ENCODE measurements at places on chromosomes 1 and 21.

DNA sequence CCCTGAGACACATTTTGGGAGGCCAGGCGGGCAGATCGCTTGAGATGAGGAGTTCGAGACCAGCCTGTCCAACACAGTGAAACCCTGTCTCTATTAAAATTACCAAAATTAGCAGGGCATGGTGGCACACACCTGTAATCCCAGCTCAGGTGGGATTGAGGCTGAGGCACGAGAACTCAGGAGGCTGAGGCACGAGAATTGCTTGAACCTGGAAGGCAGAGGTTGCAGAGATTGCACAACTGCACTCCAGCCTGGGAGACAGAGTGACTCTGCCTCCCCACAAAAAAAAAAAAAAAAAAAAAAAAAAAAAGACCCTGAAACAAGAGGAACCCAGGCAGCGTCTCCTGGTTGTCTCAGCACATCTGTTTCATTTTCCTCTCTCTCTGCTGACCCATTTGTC lies 24.2 kb downstream of the PGM1 start:
- no peak for DNase-seq

- DNase-seq, result no peak
Observed at GRCh38 chr1:234170622-234171021, 202.6 kb upstream of the COA6 start.

DNA sequence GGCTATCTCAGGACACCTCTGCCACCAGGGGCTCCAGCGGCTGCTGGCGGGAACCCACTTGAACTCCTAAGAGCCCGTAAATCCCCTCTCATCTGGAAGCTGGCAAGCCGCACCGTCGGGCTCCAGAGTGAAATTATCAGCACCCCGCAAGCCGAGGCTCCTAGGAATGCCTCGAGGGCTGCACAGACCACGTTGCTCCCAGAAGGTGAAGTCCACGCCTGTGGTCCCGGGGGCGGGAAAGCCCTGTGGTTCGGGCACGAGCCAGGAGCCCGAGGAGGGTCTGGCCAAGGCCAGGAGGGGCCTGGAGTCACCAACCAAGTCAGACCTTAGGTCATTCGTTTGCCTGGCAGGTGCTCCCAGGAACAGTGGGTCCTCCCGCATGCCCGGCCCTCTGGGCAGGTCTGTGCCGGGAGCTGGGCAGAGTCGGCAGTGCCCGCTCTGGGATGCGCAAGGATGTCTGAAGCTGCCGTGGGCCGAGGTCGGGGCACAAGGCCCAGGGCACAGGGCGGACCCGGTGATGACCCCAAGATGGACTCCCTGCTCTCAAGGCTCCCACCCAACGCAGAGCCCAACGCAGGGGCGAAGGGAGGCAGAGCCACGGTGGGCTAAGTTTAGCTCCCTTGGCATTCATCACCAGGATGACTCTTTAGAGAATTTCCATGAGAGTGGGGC lies 8.9 kb downstream of the ACTRT2 start:
- no peak for DNase-seq

DNA sequence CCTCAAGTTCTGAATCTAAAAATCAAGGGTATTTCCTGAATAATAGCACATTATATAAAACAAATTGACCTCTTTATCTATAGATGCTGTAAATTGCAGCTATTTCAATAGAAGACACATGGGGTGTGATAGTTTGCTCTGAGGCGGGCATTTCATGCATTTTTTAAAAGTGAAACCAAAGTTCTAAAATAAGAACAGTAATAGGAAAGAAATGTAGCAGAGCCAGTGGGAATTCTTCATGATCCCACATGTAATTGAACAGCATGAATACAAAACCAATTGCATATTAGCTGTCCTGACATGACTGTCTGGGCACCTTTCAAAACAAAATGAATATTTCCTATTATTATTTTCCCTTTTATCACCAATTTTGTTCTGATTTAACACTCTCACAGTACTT lies 85.0 kb downstream of the RGS21 start:
- DNase-seq, result no peak

GRCh38 chr1:8816264-8816663 lies 1.2 kb downstream of the RERE start:
- DNase-seq, result no peak

- no peak for DNase-seq
Observed at GRCh38 chr1:203381151-203381751, 30.3 kb upstream of the FMOD start.

GRCh38 chr1:87334351-87335174 lies 5.9 kb downstream of the LMO4 start:
- DNase-seq, result no peak

DNA sequence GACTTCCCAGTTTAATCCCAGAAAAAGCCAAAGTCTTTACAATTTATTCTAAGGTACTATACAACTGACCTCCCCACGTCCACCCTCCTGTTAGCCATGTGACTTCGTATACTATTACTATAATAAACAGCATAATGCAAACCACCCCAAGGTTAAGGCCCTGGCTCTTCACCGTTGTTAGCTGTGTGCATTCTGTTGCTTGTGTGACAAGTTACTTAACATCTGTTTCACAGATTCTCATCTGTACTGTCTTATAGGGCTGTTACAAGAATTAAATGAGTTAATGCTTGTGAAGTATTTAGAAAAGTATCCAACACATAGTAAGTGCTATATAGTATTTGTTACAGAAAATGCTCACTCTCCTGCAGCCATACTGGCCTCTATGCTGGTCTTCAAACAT lies 15.7 kb downstream of the WARS2 start:
- DNase-seq, result no peak

GRCh38 chr1:245582026-245582425 lies 427.2 kb downstream of the KIF26B start:
- no peak for DNase-seq

DNA sequence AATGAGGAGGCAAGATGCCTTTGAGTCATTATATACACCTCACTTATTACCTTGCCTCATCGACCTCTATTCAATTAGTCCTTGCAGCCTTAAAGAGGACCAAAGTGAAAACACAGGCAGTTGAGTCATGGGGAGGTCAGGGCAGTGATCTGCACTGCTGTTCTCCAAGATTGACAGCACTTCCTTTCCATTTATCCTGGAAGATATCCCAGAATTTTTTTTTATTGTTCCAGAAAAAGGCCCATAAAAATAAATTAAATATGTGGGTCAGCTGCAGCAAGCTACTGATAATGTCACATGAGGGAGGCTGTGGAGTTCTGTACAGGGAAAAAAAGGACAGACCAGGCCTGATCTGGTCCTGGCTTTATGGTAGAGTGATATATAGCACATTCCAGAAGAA lies 33.2 kb upstream of the CDC42BPA start:
- no peak for DNase-seq

- DNase-seq, result no peak
Observed at GRCh38 chr1:175689396-175689795, 54.0 kb downstream of the TNR start.

- no peak for DNase-seq
Observed at GRCh38 chr1:167510881-167511280, 7.4 kb downstream of the CD247 start.

GRCh38 chr1:20233394-20233793 lies 47.1 kb upstream of the PLA2G2C start:
- DNase-seq, result no peak

DNA sequence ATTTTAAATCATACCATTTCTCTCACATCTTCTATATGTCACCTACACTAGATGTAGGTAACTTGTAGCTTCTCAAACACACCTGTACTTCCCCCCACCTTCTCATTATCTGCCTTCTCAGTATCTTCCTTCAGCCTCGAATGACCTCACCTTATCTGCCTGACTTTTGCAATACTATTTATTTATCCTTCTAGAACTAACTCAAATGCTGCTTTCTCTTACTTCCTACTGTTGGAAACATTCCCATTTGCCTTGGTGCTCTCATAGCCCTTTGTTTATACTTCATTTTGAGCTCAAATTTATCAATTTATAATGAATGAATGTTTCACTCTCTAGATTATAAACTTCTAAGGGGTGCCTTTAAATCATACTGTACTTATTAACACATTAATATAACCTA lies 50.4 kb upstream of the KIAA1614 start:
- no peak for DNase-seq

GRCh38 chr1:2971101-2971501 lies 50.2 kb upstream of the ACTRT2 start:
- DNase-seq, result no peak

GRCh38 chr1:50419192-50419906 lies 3.9 kb downstream of the DMRTA2 start:
- DNase-seq, result no peak

GRCh38 chr1:88595355-88596002 lies 88.6 kb upstream of the PKN2 start:
- no peak for DNase-seq

DNA sequence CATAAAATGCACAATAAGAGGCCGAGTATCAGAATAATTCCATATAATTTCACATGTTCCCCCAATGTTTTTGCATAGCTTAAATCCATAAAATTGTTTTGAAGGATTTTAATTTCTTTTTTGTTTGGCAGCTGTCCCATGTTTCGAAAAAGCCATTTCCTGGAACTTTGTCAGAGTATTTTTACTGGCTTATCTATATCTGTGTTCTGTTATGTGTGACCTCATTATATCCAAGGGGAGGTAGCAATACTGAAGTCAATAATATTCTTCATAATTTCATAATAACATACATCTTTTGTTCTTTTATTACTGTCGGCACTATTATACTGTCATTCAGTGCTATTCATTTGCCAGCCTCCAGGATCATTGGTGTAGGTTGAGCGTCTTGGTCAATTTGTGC lies 9.4 kb upstream of the BACH1 start:
- no peak for DNase-seq

DNA sequence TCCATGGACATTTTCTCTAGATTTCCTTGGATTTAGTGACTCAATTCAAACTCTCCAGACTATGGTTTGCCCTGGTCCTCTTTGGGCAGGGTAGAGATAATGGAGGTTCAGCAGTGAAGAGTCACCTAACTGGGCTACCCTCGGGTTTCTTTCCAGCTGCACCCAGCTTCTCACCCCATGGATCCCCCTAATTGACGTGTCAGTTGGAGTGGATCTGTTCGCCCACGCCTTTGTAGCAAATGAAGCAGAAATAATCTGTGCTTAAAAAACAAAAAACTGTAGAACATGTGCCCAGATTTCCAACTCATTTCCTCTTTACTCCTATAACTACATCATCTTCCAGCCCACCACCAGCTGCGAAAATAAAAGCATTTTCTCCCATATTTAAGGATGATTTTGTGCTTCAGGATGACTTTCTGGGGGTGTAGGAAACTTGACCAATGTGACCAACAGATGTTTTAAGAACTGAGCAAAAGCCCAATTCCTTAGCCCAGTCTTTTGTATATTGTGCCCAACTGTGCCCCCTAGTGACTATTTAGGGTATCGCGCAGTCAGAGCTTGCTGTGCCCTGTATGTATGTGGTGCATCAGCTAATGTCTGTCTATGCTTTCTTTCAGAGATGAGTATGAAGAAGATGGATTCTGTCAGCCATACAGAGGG lies 66.5 kb upstream of the UBE2U start:
- peak; percentile 91 for DNase-seq

GRCh38 chr1:165050246-165050645 lies 306.3 kb downstream of the LMX1A start:
- no peak for DNase-seq

DNA sequence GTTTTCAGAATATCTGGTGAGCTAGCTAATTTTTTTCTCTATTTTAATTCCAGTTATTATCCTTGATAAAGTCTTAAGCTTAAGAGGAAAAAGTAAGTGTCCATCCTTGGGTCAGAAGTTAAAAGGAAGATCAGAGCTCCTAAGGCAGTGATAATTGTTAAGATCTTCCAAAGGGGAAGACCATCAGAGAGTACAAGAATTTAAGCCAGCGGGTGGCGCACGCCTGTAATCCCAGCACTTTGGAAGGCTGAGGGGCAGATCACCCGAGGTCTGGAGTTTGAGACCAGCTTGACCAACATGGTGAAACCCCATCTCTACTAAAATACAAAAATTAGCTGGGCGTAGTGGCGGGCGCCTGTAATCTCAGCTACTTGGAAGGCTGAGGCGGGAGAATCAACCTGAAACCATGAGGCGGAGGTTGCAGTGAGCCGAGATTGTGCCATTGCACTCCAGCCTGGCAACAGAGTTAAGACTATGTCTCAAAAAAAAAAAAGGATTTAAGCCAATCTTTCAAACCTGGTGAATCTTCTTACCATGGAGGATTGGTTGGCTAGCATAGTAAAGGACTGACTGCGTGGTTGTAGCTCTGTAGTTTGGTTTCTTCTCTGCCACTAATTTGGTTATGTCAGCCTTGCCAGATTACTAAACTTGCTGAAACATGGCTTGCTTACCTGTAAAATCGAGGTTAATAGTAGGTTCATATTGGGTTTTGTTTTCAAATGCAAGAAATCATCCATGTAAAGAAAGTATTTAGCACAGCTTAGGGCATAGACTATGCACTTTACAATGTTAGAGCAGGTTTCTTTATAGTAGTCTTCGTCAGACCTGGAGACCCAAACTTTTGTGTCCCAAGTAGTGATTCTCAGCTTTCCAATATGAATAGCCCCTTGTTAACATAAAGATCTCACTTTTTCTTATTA lies 15.9 kb downstream of the AKIRIN1 start:
- no peak for DNase-seq

DNA sequence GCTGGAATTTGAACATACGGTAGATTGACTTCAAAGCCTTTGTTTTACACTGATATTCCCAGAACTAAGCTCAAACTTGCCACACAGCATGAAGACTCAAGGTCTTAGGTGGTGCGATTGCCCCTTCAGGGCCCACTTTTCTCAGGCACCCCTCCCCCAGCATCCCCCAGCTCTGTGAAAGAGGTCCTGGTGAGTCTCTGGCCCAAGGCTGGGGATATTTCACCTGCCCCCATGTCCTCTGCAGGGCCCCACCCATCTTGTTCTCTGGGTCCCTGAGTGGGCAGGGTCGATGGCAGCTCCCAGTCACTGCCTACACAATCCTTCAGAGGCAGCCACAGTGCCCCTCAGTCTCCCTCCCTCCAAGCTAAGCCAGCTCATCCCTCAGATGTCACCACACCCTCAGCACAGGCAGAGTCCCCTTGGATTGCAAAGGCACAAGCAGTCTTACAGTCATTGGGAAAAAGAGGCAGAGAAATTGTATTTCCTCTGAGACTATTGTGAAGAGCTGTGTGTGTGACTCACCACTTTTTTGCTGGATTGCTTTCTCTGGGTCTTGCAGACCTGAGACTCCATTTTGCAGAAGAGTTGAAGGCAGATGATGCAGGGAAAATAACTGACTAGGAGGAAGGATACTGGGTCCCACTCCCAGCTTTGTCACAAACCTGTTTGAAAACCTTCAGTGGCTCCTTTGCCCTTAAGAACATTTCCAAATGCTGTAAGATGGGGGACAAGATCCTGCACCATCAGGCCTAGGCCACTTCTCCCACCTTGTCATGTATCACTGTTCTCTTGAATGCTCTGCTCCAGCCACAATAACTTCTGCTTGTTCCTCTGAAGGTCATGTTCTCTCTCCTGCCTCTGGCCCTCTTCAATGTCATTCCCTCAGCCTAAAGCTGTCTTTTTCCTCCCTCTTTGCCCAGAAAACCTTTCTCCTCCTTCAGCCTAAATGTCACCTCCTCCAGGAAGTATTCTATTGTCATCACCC lies 119.1 kb upstream of the GRIK3 start:
- DNase-seq, result no peak
